Epithelial cell of prostate (primary cell): ENCODE measurements at places on chromosomes 5 and 9.

DNA sequence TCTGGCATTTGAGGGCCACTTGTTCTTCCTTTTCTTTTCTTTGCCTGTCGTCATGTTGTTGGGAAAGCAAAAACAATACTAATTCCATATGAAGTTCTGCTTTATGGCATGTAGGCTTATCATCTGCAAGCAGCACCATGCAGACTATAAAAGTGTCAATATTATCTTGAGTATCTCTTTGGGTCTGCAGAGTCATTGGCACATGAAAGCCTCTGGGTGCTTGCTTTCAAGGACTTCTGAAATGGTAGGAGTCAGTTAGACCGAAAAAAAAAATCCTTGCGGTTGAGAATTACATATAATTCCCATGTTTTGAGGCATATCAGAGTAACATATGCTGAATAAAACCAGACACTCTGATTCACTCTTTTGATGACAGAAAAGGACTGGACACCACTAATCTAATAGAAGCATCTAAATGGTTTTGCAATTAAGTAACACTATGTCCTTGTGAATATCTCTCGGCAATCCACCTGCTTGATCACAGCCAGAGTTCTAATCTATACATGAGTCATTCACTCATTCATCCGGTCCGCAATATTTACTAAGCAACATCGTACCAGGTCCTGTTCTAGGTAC, 44.4 kb downstream of the GNAQ start:
- DNase-seq = no peak

- no peak for DNase-seq
Observed at GRCh38 chr9:113907282-113907681, 31.2 kb downstream of the ZNF618 start.

DNA sequence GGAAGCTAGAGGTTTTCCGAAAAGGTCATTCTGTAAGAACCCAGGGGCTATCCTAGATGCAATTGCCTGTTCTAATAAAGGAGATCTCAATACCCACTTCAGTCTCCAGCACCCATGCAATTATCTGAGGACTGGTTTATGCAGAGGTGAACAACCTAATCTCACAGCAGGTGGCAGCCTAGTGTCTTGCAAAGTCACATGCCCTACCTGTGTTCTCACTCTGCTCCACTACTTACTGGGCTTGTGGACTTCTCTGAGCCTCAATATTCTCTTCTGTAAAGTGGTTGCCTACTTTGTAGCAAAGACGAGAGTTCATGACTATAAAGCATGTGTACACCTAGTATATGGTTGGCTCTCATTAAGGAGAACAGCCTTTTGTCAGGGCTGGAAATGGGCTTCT, 21.0 kb upstream of the ALDH1B1 start:
- DNase-seq = peak; percentile 18

- DNase-seq = no peak
Observed at GRCh38 chr5:44336708-44337107, 52.5 kb downstream of the FGF10 start.

- DNase-seq = no peak
Observed at GRCh38 chr5:76677849-76678472, 38.0 kb upstream of the F2R start.

DNA sequence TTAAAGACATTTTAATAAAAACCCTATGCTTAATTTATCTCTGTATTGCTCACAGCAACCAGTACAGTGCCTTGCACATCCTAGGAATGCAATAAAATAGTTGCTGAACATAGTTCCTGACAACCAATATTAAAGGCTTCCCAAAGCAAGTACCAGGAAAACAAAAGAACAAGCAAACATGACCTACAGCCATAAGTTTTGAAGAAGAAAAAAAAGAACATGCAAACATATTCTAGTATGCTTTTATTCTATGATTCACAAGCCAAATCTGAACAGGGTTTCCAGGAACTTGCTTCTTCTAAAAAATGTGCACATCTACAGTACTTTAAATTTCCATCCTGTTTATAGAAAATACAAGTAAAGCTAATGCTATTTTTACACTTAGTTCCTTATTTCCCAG, 4.5 kb downstream of the CEMIP2 start:
- DNase-seq = no peak

DNA sequence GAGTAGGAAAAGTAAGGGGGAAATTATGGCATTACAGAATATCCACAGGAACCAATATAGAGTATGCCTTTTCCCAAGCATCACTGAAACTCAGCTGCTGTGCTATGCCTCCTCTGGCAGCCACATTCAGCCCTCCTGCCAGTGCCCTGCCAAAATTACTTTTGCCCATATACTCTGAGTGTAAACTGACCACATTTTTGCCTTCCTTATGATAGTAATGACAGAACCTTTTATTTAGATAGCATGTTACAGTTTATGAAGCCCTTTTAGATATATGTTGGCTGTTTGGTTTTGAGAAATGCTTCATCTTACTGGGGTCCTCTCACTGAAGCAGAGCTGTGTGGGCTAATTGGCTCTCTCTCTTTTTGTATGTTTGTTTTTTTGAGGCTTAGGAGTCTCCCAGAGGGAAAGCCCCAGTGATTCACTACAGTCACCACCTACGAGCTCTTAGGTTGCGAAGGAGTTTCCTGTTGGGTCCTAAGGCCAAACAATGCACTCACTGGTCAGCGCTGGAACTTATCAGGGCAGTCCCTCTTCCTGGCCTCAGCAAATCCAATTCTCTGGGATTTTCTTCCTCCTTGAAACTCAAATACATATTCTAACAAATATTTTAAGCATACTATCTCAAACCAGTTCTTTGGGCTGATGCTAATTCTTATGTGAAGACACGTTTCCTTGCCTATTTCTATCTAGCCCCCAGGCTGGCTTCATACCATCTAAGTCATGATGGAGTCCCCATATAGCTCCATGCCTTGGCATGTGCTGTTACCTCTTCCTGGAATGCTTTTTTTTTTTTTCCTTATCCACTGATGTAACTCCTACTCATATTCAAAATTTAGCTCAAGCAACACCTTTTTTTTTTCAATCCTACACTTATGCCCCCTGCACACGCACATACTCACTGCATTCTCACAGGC, 3.7 kb downstream of the PHF24 start:
- DNase-seq = peak; percentile 34

- DNase-seq = no peak
Observed at GRCh38 chr5:177025101-177025601, 2.7 kb downstream of the ZNF346 start.

GRCh38 chr5:177105691-177106476, 19.2 kb downstream of the FGFR4 start:
- no peak for DNase-seq
